Endothelial cell of umbilical vein (primary cell): ENCODE measurements at places on chromosomes 1 and 21. TPM values are rescaled to one million over a fixed set of nuclear protein-coding genes. Genes with fewer than 3 reads are reported as not detected.

The FCGR3A gene
- total RNA-seq = not detected in 2 replicates

The TTLL10 gene
- not detected in 2 replicates for total RNA-seq

The BGLAP gene
- total RNA-seq = 1.0 and 2.4 TPM in 2 replicates

The RAB3B gene
- total RNA-seq = 10.4 and 11.9 TPM in 2 replicates

The GRIK3 gene
- total RNA-seq = not detected in 2 replicates

The CRNN gene
- not detected in 2 replicates for total RNA-seq

The GPR37L1 gene
- total RNA-seq = not detected in 2 replicates

The CD101 gene
- total RNA-seq = 0.30 and 0.97 TPM in 2 replicates

The THEM5 gene
- total RNA-seq = not detected in 2 replicates

The TAGLN2 gene
- 646 and 750 TPM in 2 replicates for total RNA-seq

The WDR64 gene
- not detected in 2 replicates for total RNA-seq

The TSSK3 gene
- total RNA-seq = 0.42 and 1.1 TPM in 2 replicates

The AADACL3 gene
- not detected in 2 replicates for total RNA-seq

The DNM3 gene
- total RNA-seq = 2.5 and 3.6 TPM in 2 replicates

The S100A12 gene
- total RNA-seq = not detected in 2 replicates

The NKAIN1 gene
- 0.23 and 0.40 TPM in 2 replicates for total RNA-seq

The MARK1 gene
- total RNA-seq = 5.5 and 6.0 TPM in 2 replicates

The BLACAT1 gene
- not detected in 2 replicates for total RNA-seq
